CD4-positive, alpha-beta T cell treated with Interleukin-15 for 4 hours (primary cell): ENCODE measurements at places on chromosomes 3 and 15.

- DNase-seq = no peak
Measured at GRCh38 chr3:150797155-150797554, 34.2 kb upstream of the SIAH2 start.

GRCh38 chr15:99547517-99547916 is 18.3 kb upstream of the MEF2A start:
- DNase-seq = no peak

- DNase-seq = no peak
Measured at GRCh38 chr15:101500865-101501551, 11.5 kb upstream of the PCSK6 start.

DNA sequence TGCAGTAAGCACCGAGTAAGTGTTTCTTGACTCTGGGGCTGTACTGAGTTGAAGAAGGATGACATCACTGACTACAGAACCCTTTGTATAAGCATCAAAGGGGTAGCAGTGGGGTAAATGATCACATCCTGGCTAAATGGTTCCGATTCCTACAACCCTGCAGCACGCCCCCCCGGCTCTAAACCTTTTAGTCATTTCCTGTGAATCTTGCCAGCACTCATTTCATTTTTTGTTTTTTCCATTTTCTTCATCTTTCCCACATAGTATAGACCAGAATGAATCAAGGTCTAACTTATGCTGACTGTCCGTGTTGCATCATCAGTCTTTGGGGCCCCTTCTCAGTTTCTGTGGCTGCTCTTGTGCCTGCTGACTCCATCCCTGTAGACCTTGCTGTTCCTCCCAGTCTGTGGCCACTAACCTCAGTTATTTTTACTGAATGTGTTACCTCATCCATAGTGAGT is 383.1 kb upstream of the TPRG1 start:
- peak; percentile 48 for DNase-seq

- no peak for DNase-seq
Measured at GRCh38 chr15:74275957-74276356, 39.8 kb downstream of the CCDC33 start.

GRCh38 chr3:43273416-43273815 is 12.9 kb upstream of the SNRK start:
- no peak for DNase-seq

- DNase-seq = no peak
Measured at GRCh38 chr15:44381236-44381635, 46.2 kb upstream of the CTDSPL2 start.

DNA sequence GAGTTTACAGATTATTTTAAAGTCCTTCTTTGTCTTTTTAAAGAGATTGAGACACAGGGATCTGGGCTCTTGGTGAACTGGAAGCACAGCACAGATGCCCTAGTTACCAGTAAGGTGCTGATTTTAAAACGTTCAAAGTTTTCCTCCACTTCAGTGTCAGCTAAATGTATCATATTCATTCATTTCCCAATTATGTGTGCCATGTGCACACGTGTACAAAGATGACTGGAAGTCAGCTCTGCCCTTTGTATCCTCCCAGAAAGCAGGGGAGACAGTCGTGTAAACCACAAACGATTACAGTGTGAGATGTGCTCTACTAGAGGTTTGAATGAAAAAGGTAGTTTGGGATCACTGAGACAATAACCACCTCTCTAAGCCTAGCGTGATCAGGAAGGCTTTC is 730 bp downstream of the ZKSCAN7 start:
- DNase-seq = no peak

- DNase-seq = no peak
Measured at GRCh38 chr3:57791245-57791644, 35.1 kb downstream of the SLMAP start.

DNA sequence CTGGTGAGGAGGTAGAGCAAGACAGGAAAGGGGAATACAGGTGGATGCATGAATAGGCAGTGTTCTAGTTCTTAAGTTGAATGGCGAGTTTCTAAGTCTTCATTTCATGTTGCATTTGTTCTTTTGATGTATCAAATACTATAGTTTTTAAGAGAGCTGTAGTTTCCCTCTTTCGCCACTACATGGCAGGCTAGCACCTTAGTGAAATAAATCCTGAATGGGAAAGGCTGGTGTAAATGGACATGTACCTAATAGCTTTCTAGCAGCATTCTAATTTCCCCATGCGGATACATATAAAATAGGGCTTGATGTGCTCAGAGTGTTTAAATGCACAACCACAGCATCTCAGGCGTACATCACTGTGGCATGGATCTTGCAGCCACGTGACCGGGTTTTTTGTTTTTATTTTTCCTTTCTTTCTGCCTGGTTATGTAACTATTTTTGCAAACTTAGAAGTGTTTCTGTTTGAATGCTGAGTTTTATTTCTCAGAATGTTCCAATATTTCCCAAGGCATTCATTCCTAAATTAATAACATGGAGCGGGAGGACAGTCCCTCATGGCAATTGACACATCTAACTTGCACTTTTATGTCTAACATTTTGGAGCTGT is 23.5 kb upstream of the CLN6 start:
- peak; percentile 60 for DNase-seq

GRCh38 chr15:38176691-38177090 is 75.9 kb upstream of the SPRED1 start:
- DNase-seq = no peak

- DNase-seq = no peak
Measured at GRCh38 chr3:53544357-53544756, 49.9 kb downstream of the CACNA1D start.

- DNase-seq = peak; percentile 73
Measured at GRCh38 chr3:45592830-45593707, 1.5 kb upstream of the LIMD1 start.

- DNase-seq = no peak
Measured at GRCh38 chr3:5007873-5008272, 28.6 kb downstream of the BHLHE40 start.

DNA sequence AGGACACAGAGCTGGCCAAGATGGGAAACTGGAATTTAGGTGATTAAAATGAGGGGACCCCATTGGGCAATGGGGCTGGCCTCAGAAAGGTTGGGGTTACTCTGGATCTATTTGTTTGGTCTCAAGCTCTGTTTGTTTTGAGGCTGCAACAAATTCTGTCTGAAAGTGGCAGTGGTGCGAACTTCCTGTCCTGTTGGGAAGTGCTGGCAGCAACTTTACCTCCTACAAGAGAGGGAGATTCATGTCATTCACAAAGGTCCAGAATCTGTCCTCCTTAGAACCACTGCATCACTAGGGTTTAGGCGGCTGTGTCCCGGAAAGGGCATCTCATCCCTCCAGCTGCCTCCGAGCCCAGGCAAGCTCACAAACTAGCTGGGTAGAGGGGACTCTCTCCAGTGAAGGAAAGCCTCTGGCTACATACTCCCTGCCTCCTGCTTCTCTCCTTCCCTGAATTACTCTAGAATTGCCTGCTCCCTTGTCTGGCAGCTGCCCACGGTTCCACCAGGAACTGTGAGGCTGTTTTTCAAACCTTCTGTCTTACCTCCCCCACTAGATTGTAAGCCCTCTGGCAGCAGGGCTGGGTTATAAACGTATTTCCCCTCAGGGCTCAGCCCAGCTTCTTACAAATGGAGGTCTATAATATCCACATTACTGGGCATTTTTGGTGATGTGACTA is 23.6 kb downstream of the MEGF11 start:
- DNase-seq = no peak

- DNase-seq = no peak
Measured at GRCh38 chr3:126908752-126909275, 74.1 kb upstream of the PLXNA1 start.

GRCh38 chr15:57769266-57769665 is 62.8 kb downstream of the POLR2M start:
- no peak for DNase-seq

DNA sequence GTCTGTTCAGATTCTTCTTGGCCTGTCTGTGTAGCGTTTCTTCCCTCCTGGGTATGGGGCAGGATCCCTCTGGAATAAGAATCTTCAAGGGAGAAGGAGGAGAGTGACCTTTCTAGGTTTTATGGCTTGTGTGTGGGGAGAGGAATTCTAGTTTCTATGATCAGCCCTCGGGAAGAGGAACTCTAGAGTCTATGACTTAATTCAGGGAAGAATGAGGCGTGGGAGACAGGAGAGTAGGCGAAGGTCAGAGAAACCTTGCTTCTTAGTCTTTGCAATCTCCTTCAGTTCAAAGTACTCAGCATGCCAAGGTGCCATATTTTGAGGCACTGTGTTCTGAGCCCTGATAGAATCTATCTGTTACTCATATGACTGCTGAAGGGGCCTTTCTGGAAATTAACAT is 99.2 kb upstream of the C3orf80 start:
- DNase-seq = no peak

- DNase-seq = no peak
Measured at GRCh38 chr15:62951481-62951880, 91.1 kb upstream of the TPM1 start.

DNA sequence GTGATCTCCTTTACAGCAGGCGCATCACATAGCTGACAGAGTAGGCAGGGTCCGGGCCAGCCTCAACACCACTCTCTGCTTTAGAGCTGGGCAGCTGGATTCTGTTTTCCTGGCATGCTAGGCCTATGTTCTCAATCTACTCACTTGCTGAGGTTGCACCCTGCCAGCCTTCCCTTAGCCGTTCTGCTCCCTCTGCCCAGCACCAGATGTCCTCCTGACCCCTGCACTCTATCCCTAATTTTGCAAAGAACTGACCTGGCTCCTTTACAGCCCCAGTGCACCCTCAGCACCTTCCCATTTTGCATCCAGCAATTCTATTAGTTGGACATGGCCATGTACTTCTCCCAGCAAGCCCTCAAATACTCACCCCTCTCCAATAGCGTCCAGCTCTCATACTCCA is 371.6 kb upstream of the WNT5A start:
- no peak for DNase-seq

- DNase-seq = no peak
Measured at GRCh38 chr3:47016086-47016933, 36.8 kb downstream of the NBEAL2 start.

DNA sequence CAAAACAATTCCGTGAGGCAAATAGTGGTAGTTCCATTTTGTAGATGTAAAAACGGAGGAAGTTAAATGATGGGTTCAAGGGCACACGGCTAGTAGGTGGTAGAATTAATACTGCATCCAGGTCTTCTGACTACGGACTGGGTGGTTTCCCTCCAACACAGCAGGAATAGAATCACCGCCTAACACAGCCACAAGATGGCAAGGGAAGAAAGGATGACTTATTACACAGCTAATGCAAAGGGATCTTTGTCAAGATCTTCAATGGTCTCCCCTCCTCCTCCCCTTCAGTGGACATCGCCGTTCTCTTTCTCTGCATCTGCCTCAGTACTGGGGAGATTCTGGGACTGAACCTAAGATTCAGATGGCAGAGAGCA is 524 bp upstream of the TOPBP1 start:
- peak; percentile 14 for DNase-seq
